ENCODE measurements at places on chromosomes 7 and 10.

DNA sequence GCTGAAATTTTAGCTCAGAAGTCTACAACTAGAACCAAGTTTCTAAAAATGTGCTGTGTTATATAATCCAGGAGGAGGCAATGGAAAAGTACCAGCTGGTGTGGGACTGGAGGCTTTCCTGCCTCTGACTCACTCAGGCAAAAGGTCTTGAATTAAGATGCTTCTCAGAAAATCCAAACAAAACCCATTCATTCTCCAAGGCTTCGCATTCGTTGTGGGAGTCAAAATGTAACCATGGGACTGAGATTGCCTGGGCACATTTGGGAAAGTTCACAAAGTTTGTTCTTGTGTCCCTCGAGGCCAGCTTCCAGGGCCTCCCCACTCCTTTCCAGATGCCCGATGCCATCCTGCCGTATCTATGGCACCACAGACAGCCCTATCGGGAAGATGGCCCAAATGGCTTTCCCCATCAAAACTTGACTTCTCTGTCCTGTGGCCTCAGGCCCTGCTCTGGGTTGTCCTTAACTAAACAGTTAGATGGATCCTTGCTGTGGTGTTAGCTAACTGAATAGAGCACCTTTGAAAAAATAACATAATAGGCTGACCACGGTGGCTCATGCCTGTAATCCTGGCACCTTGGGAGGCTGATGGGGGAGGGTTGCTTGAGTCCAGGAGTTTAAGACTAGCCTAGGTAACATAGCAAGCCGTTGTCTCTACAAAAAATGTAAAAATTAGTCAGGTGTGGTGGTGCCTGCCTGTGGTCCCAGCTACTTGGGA is 180.5 kb downstream of the PFKFB3 start:
- no peak for DNase-seq

- DNase-seq: peak; percentile 95
These were observed 817 bp downstream of the MLLT10 start for GRCh38 chr10:21534604-21535493.

DNA sequence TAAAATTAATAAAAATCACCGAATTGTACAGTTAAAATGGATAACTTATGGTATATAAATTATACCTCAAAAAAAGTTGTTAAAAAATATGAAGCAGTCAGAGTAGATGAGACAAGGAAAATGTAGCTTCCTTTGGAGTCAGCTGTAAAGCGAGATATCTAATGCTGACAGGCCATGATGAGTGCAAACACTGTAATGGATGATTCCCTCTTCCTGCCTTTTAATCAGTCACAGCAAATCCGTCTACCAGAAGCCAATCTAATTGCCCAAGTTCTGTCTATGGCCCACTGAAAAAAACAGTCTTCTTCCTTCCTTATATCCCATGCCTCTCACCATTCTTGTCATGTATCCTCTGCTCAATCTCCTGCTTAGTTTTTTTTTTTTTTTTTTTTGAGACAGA is 59.9 kb upstream of the DNAJB12 start:
- no peak for DNase-seq

- peak; percentile 89 for DNase-seq
These were observed 621 bp upstream of the MORN4 start for GRCh38 chr10:97633921-97634320.

GRCh38 chr10:83310688-83311087 is 828.6 kb upstream of the GHITM start:
- peak; percentile 7 for DNase-seq

- DNase-seq: no peak
These were observed 310.7 kb downstream of the GRID1 start for GRCh38 chr10:86055928-86056327.

GRCh38 chr7:45189151-45189970 is 31.8 kb downstream of the RAMP3 start:
- no peak for DNase-seq

- no peak for DNase-seq
These were observed 160.5 kb downstream of the TNS3 start for GRCh38 chr7:47421456-47421855.

- DNase-seq: no peak
These were observed 52.1 kb downstream of the WIPF3 start for GRCh38 chr7:29858191-29858951.

- no peak for DNase-seq
These were observed 105.1 kb downstream of the PIP4K2A start for GRCh38 chr10:22609251-22609650.

Data from DMS53 (cell line).